Iris pigment epithelial cell (primary cell): ENCODE measurements at places on chromosomes 16 and 17.

DNA sequence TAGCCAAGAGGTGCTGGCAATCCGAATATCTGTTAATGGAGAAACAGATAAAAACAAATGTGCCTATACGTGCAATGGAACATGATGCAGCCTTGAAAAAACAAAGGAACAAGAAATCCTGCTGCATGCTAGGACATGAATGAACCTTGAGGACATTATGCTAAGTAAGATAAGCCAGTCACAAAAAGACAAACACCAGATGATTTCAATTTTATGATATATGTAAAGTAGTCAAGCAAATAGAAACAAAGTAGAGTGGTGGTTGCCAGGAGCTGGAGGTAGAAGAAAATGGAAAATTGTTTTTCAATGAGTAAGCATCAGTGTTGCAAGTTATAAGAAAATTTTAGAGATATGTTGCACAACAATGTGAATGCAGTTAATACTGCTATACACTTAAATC, 409.7 kb upstream of the CDH8 start:
- no peak for DNase-seq

- DNase-seq, result peak; percentile 1
These were observed 85.3 kb upstream of the NSRP1 start for GRCh38 chr17:30031214-30031869.

DNA sequence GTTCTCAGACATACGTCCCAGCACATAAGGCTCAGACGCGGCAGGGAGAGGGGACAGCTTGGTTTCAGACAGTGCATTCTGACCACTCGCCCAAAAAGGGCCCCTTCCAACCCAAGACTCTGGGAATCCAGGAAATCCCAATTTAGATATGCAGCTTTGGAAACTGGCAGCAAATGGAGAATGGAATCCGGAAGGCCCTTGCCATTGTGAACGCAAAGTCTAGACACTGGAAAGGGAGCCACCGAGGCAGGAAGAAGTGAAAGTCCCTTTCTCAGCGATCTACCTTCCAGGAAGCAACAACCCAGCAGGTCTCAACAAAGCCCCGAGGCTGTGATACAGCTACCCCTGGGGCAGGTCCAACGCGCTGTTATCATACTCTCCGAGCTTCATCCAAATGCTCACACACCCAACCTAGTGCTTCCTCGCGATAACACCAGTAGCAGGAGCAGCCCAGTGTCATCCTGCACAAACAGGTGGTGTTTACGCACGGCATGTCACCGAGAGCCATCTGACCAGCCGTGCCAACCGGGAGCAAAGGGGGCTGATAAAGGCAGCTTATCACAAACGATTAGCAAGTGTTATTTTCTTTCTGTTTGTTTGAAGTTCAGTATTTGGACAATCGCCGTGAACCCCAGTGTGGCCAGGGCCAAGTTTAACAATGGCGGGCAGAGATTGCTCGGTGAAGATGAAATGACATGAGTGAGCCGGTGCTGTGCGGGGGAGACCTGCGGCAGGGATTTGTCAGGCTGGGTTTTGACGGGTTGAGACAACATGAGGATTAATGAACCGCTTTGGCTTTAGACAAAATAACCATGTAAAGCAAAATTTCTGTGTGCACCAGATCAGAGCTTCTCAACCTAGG, 240.6 kb downstream of the FOXL1 start:
- DNase-seq, result no peak

- DNase-seq, result peak; percentile 92
These were observed 3.4 kb downstream of the MAP2K3 start for GRCh38 chr17:21287703-21288449.

GRCh38 chr17:59832883-59833379, 59.8 kb downstream of the TUBD1 start:
- DNase-seq, result peak; percentile 70

DNA sequence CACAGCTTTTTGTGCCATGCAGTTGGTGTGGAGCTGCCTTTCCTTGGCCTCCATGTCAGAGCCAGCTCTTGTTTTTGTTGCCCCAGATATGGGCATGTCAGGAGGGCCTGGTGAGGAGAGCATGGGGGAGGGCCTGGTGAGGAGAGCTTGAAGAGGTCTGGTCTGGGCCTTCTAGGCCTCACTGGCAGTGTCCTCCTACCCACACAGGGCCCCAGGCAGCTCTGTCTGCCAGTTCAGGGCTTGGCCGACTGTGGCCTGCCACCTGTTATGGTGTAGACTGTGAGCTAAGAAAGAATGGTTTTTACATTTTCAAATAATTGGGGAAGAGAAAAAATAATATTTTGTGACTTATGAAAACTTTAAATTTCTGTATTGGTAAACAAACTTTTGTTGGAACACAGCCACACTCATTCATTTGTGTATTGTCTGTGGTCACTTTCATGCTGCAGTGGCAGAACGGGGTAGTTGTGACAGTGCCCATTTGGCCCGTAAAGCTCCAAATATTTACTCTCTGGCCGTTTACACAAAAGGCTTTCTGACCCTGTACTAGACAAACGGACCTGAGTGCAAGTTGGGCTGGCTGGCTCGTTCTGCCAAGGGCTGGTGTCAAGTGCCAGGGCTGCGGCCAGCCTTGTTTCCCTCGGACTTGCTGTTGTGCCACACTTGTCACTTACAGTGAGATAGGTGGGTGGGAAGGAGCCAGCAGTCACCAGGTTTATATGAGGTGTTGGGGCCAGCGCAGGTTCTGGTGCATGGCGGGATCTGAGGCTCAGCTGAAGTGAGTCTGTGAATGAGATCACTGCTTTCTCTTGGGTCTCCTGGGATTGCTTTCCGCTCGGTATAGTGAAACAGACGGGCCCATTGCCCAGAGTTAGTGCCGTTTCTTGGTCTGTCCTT, 18.2 kb downstream of the PGS1 start:
- DNase-seq, result no peak

DNA sequence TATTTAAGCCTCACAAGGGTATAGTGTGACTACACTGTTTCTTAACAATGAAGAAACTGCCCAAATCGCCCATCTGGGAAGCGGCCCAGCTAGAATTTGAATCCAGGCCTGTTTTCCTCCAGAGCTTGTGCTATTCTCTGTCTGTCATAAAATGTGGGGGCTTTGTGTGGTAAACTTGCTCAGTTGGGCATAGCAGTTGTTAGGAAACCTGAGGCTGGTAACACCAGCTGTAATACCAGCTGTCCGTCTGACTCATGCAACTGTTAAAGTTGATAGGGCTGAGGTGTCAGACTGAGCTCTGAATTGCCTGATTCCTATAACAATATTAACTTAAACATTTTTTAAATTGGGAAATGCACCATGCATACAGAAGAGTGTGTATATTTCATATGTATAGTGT, 9.3 kb downstream of the NOD2 start:
- DNase-seq, result no peak

DNA sequence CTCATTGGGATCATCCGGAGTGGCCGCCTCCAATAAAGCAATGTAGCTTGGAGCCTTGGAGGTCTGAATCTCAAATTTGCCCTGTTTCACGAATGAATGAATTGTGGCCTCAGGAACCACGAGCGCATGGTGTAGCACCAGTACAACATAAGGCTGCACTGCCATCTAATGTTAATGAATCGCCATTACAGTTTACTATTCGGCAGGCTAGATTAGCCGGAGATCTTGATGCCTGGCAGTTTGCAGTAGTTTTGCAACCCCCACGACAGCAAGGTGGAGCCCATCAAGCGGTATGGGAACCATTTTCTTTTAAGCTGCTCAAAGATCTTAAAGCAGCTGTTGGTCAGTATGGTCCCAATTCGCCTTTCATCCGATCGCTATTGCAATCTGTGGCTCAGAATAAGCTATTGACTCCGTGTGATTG, 18.8 kb downstream of the ALOX15B start:
- peak; percentile 82 for DNase-seq
